ENCODE measurements at places on chromosomes 5 and 9.

GRCh38 chr5:135031813-135032694 lies 2.0 kb downstream of the PITX1 start:
- no peak for DNase-seq

DNA sequence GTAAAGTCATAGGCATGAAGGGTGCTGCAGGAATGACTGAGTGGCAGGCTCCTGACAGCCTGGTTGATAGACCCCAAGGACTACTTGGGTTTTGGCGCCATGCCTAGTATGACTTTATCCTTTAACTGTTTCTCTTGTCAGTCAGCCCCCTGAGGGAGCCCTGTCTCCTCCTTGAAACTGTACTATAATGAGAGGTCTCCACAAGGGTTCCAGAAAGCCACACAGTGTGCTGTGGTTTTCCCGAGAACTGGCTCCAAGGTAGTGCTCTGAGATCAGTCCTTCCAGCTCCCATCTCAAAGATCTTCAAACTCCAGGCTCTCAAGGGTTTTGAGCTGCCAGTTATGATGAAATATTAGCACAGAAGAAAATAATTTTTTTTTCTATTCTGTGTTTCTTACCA lies 26.7 kb upstream of the TNC start:
- no peak for DNase-seq

DNA sequence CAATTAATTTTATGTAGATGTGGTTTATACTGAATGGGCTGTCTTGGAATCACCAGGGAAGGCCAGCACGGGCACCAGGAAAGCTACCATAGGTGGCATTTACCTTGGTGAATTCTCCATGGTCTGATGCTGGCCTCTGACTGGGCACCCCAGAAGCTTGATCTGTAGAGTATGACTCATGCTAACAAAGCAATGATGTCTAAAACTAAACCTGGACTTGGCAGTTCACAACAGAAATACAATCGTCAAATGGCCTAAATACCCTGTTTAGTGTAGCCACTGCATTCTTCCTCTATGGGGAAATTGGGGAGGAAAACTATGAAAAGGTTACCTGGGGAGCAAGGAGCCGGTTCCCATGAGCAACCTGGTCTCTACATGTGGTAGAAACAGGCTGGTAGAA lies 98.0 kb downstream of the ATPSCKMT start:
- DNase-seq: no peak

DNA sequence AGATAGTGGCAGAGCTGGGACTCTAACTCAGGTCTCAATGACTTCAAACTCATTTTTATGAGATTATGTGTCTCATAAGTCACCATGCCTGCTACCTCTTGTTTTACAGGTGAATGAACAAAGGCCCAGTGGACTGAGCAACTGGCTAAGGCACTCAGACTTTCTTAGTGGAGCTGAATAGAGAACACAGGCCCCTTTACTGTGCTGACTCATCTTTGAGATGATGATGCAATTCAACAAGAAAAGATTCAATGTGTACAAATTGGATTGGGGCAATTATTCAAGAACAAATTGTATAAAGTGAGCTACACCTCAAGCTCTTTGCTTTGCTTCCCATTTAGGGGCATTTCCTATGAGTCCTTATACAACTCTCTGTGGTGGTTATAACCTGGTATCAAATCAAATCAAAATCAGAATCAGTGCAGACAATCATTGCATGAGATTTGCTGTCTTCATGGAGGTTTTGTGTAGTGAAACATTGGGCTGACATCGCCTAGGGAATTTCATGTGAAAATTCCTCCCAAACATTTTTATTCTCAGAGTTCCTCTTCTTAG lies 84.3 kb upstream of the PPP2R2B start:
- no peak for DNase-seq

GRCh38 chr5:100456615-100457014 lies 78.6 kb upstream of the FAM174A start:
- no peak for DNase-seq

- DNase-seq: peak; percentile 26
Measured at GRCh38 chr9:123997665-123998277, 13.8 kb upstream of the LHX2 start.

DNA sequence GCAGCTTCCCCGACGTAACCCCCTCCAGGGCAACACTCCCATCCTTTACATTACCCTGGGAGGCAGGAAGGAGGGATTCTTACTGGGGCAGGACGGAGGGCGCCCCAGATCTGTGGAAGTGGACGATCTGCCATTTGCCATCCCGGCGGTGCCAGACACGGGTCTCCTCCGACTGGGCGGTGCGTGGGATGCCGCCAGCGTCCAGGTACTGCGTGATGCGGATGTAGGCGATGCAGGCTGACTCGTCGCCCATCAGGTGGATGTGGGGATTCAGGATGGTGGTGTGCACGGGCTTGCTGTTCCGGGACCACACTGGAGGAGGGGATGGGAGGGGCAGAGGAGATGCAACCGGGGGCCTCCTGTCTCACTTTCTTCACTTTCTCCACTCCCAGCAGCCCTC lies 33.0 kb downstream of the SLC6A7 start:
- no peak for DNase-seq

GRCh38 chr9:65435464-65435863 lies 150.5 kb upstream of the FOXD4L5 start:
- DNase-seq: no peak

DNA sequence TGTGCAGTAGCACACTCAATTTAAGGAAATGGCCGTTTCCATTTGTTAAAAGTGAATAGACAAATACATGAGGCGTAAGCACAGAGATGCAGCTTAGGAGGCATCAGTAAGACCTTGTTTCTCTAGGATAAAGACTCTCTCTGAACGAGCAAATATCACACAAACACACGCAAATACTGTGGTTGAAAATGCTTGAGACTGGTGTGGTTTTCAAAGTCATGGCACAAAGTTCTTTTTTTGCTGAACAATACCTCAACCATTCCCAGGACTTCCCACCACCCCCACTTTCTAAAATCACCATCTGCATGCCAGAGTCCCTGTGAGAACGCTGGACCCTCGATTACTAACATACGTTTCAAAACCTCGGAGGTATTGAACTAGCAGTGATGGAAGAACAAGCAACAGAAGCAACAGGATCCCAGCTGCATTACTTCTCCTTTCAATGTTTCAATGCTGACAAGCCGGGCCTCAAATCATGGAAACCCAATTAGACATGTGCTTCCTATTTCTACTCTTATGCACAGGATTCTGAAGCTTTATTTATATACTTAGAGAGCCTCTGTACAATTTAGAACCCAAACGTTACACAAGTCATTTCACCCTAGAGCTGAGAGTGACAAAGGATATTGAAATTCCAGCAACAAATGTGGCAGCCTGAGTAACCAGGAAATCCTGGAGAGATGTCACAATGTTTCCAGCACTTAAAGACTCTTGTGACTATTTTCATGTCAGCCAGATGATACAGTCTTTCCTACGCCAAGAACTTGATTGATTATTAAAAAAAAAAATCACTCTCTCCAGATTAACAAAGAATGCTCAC lies 63.9 kb downstream of the CDC14B start:
- no peak for DNase-seq

DNA sequence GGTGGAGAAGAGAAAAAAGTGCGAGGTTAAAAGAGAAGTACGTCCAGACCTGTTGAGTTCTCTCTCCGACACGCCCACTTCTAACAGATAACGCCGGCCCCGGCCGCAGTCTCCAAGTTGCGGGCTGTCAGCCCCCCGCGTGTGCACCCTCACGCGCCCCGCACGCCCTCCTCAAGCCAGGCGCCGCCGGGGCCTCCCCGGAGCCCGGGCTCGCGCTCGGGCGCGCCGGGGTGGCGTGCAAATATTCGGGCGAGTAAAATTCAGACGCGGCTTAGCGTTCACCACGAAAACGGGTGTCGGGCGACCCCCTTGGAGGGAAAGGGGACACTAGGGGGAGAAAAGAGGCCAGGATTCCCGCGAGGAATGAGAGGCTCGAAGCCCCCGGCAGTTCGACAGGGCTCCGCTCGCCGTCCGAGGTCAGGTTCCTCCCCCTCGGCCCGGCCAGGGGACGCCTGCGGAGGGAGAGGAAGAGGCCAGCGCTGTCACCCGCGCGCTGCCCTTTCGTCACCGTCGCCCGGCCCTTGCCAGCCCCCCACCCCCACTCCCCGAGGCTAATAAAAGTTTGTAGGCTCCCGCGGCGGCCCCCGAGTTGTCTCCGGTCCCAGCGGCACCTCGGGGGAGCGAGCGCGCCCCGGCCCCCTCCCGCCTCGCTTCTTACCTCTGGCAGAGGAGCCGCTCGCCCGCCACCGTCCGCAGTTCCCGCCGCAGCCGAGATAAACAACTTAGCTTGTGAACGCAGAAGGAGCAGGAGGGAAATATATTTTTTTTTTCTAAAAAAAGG lies 743 bp downstream of the NR3C1 start:
- no peak for DNase-seq

GRCh38 chr5:1563051-1563461 lies 39.3 kb upstream of the LPCAT1 start:
- DNase-seq: no peak

DNA sequence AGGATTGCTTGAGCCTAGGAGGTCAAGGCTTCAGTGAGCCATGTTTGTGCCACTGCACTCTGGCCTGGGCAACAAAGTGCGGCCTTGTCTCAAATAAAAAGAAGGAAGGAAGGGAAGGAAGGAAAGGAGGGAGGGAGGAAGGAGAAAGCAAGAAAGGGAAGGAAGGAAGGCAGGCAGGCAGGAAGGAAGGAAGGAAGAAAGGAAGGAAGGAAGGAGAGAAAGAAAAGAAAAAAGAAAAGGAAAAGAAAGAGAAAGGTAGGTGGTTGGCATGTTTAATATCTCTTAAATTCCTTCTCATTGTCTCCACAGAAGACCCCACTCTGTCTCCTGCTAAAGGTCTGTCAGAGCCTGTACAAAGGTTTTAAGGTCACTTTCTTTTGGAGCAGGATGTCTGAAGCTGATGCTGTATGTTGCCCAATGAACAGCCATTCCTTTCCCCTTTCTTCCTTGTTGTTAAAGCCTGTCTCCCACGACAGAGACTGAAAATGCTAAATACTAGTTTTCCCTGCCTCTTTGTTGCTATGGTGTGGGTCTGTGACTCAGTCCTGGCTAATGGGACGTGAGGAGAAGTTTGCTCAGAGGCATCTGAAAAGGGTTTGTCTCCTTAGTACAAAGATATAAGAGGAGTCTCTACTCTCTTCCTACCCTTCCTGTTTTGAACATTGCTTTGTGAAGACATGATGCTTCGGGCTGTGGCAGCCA lies 213.3 kb downstream of the PCSK1 start:
- DNase-seq: peak; percentile 24

DNA sequence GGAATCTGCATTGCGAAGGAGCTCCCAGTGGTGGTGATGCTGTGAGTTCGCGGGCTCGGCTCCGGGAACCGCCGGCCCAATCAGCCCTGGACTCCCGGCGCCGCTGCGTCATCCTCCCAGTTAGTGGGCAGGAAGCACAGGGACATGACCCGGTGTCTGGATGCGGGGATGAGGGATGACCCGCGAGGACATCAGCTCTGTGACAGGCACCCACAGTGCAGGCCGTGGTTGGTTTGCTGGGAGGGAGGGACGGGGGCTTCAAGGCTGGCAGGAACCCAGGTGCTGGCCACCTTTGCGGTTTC lies 996 bp downstream of the NXNL2 start:
- no peak for DNase-seq

DNA sequence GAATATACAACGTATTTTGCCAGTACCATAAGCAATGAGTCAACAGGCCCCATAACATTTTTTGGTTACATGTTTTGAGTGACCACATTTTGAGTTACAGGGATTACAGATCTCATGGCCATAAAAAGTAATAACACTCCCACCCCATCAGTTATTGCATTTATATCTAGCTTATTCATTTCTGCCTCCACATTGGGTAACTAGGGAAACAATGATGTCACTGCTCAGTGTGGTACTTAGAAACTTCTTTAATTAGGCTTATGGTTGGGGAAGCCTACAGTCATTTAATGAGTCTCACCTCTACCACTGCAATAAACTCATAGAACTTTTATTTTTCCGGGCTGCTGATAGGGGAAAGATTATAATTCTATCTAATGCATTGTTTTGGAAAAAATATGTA lies 39.9 kb upstream of the SMIM15 start:
- peak; percentile 87 for DNase-seq

DNA sequence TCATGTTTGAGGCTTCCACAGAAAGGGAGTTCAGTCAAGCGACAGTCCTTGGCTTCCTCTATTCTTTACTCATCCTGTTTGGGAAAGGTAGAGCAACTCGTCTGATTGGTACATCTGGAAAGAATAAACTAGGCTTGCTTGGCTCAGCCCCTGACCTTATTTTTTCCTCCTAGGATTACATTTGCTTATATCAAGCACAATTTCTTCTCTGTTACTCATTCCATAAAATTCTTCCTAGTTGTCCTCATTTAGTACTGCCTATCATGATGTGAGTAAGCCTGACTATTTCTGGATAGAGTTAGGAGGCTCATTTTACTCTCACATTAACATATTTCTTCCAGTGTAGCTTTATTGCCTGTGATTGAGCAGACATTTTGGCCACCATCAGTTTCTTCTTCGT lies 10.9 kb upstream of the CARNMT1 start:
- DNase-seq: no peak

DNA sequence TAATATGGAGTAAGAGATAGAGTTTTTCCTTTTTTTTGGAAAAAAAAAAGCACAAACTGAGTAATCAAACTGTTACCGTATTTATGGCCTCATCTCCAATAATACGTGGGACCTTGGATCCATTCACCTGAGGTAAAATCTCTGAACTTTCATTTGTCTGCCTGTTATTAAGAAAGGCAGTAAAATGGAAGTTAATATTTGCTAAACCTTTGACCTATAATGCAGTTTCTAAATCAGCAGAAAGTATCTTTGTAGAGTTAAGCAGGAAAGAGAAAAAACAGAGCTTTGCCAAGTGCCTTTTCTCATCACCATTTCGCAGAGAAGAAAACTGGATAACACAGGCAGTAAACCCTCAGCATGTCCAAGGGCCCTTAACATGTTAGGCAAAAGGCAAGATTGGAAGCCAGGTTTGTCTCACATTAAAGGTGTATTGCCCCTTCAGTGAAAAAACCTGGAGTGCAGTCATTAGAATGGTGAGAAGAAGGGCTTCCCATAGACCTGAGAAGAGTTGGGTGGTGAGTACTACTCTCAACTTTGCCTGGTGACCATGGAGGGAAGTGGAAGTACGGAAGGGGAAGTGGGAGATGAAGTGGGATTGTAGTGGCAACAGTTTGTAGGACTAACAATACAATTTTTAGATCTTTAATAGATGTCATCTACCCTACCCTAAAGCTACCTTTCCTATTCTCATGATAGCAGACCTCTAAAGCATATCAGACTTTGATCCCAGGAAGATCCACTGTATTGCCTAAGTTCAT lies 65.4 kb upstream of the GRAMD2B start:
- no peak for DNase-seq

GRCh38 chr5:168114444-168115017 lies 176.9 kb upstream of the WWC1 start:
- peak; percentile 55 for DNase-seq

DNA sequence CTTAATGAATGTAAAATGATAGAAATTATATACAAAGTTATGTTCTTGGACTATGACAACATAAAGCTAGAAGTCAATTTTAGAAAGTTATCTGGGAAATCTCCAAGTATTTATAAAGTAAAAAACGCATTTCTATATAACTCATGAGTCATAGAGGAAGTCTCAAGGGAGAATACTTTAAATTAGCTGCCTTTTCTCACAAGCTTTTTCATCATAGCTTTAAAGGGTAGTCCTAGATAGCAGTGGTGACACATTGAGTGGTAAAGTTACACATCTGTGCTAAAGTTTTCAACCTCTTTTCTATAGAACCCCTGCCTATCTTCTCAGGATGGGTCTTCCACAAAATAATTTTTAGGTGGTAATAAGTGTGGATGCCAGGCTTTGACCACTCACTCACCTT lies 598.3 kb upstream of the FAM174A start:
- DNase-seq: no peak
